ENCODE measurements at places on chromosomes 5 and 9.
A peak's percentile ranks its signal among the peaks of the same experiment; 100 is the strongest.

GRCh38 chr5:168570490-168571328 lies 8.5 kb downstream of the PANK3 start:
- DNase-seq: no peak

GRCh38 chr9:76151267-76151666 lies 243.0 kb downstream of the RFK start:
- no peak for DNase-seq

- peak; percentile 8 for DNase-seq
Observed at GRCh38 chr5:94969174-94969573, 315.7 kb downstream of the MCTP1 start.

- no peak for DNase-seq
Observed at GRCh38 chr9:69170231-69170630, 3.8 kb upstream of the TJP2 start.

DNA sequence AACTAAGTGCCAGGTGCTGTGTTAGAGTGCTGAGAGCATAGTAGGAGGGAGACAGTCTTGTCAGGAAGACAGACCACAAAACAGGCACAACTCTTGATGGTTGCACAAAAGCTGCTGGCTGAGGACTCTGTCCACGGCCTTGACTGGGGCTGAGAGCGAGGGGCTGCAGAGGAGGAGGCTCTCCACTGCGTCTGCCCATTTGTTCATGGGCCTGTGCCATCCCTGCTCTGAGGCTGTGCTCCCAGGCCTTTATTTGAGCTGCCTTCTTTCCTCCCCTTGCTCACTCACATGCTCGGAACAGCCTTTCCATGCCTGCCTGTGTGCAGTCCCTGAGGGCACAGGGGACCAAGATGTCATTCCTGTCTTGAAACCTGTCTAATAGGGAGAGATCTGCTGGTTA lies 147.8 kb downstream of the CACNA1B start:
- DNase-seq: no peak
